ENCODE measurements at places on chromosomes 7 and 10.

DNA sequence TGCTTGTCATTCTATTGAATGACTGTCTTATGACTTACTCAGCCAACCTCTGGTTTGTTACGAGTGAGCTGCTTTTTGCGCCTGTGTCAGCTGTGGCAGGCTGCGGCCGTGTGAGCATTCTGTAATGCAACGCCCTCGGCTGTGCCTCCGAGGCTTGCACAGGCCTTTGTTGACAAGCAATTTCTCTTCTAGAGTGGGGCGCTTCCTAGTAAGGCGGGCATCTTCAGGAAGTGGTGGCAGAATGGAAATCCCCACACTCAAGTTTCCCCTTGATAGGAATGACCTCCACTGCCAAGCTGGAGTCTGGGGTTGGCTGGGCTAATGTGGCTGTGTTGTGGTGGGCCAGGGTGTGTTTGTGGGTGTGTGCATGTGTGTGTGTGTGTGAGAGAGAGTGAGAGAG is 20.2 kb upstream of the TMEM178B start:
- DNase-seq: no peak
- no peak overlapping the region for H3K4me3 ChIP-seq
- H3K27me3 ChIP-seq: peaks cover 35% of the 10 kb centered on the region
- H3K4me1 ChIP-seq: no peaks in the 10 kb centered on the region

DNA sequence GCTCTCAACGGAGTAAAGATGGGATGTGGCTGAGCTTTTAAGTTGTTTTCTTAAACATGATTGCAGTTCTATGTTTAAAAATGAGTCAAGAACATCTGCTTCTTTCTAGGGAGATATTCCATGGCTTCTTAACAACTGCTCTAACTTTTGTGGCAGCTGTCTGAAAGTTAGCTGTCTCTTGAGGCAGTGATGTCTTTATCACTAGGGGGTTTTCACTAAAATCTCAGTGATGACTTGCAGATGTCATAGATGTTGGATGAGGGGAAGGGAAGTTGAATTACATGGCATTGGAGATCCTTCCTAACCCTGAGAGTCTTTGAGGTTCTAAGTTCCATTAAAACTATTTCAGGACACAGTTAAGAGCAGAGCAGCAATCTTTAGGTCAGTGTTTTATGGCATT is 43.5 kb downstream of the PRKG1 start:
- no peak for DNase-seq
- no peaks in the 10 kb centered on the region for H3K27me3 ChIP-seq
- H3K27ac ChIP-seq: peak overlapping the region; percentile 6

- H3K27ac ChIP-seq: no peak overlapping the region
- H3K36me3 ChIP-seq: no peaks in the 10 kb centered on the region
- H3K4me1 ChIP-seq: peaks cover 35% of the 10 kb centered on the region
- H3K4me3 ChIP-seq: no peak overlapping the region
- DNase-seq: no peak
These were observed 14.8 kb upstream of the GSAP start for GRCh38 chr7:77430927-77431326.

DNA sequence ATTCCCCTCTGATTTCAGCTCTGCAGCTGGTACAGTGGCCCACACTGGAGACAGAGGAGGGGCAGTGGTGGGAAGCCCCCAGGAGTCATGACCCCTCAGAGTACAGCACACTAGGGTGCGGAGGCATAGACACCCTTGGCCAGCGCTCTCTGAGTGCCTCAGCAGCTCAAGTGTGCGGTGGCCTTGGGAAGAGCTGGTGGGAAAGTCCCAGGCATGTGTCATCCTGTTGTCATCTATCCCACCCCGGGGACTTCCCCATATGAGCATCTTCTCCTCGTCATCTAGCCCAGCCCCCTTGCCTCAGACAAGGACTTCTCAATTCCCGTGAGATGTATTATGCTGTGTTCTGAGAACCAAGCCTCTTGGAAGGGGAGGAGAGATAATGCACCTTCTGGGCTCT is 15.6 kb upstream of the PPIF start:
- H3K36me3 ChIP-seq: no peaks in the 10 kb centered on the region
- no peak overlapping the region for H3K27ac ChIP-seq
- H3K4me1 ChIP-seq: no peaks in the 10 kb centered on the region
- H3K4me3 ChIP-seq: no peak overlapping the region

DNA sequence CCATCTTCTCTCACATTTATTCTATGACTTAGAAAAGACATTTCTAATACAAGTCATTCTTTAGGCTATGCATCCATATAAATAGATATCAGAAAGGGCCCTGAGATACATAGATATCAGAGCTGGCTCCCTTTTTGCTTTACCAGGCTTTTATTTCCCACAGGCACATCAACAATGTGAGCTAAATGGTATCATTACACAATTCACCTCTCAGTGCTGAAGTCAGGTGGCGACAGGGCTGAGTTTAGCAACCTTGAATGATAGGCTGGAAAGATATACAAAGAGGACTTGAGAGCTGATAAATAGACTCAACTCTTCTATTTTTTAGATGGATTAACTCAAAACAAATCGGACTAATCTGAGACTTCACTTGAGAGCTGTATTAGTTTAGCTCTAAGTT is 189.2 kb upstream of the COL1A2 start:
- no peaks in the 10 kb centered on the region for H3K4me1 ChIP-seq
- no peaks in the 10 kb centered on the region for H3K36me3 ChIP-seq
- no peaks in the 10 kb centered on the region for H3K27me3 ChIP-seq

DNA sequence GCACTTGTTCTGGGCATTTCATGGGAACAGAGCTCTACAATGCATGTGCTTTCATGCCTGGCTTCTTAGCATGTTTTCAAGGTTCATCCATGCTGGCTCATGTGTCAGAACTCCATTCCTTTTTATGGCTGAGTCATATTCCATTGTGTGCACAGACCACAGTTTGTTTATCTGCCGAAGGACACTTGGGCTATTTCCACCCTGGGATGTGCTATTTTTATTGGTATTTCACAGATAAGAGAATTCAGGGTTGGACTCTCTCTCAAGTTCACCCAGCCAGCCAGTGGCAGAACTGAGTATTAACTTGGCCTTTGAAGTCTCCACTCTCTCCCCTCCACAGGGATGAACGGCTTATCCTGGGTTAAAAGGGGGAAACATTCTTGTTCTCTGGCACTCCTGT is 190.7 kb upstream of the GPR26 start:
- no peak overlapping the region for H3K27ac ChIP-seq
- DNase-seq: no peak
- no peaks in the 10 kb centered on the region for H3K36me3 ChIP-seq
- no peak overlapping the region for H3K4me3 ChIP-seq

GRCh38 chr7:100745184-100745583 is 11.8 kb downstream of the ZAN start:
- H3K27me3 ChIP-seq: peaks cover 5% of the 10 kb centered on the region
- no peak overlapping the region for H3K4me3 ChIP-seq
- no peak overlapping the region for H3K27ac ChIP-seq
- H3K36me3 ChIP-seq: peaks cover 1% of the 10 kb centered on the region
- DNase-seq: no peak

DNA sequence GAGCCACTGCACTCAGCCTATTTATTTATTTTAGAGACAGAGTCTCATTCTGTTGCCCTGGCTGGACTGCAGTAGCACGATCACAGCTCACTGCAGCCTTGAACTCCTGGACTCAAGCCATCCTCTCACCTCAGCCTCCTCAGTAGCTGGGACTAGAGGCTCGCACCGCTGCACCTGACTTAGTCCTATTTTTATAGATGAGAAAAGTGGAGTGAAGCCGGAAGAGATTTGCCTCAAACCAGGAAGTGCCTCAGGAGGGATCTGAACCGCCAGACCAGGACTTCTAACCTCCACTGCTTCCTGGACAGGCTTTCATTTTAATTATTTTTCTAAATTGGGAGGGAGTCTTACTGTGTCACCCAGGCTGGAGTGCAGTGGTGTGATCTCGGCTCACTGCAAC is 17.5 kb upstream of the CLIP2 start:
- no peaks in the 10 kb centered on the region for H3K36me3 ChIP-seq
- H3K27ac ChIP-seq: peak overlapping the region; percentile 86
- DNase-seq: no peak
- no peaks in the 10 kb centered on the region for H3K27me3 ChIP-seq

DNA sequence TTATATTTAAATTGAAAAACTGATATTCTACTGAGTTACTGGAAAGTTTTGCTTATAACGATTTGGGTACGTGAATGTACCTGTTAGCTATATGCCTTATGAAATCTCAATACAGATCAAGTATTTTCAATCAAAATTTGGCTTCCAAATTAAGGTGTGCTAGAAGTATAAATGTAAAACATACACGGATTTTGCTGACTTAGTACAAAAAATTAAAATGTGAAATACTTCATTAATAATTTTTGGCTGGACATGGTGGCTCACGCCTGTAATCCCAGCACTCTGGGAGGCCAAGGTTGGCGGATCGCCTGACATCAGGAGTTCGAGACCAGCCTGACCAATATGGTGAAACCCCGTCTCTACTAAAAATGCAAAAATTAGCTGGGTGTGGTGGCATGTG is 11.7 kb downstream of the DNAJC1 start:
- H3K27ac ChIP-seq: no peak overlapping the region
- no peaks in the 10 kb centered on the region for H3K27me3 ChIP-seq
- H3K4me1 ChIP-seq: peaks cover 5% of the 10 kb centered on the region
- no peak overlapping the region for H3K4me3 ChIP-seq

- H3K36me3 ChIP-seq: no peaks in the 10 kb centered on the region
- no peaks in the 10 kb centered on the region for H3K27me3 ChIP-seq
- no peak for DNase-seq
These were observed 498.3 kb downstream of the CCSER2 start for GRCh38 chr10:84826704-84827103.

GRCh38 chr10:25522294-25522693 is 347.5 kb downstream of the GPR158 start:
- no peaks in the 10 kb centered on the region for H3K27me3 ChIP-seq
- no peak overlapping the region for H3K27ac ChIP-seq
- no peak overlapping the region for H3K4me3 ChIP-seq
- peaks cover 17% of the 10 kb centered on the region for H3K36me3 ChIP-seq
- no peaks in the 10 kb centered on the region for H3K4me1 ChIP-seq

DNA sequence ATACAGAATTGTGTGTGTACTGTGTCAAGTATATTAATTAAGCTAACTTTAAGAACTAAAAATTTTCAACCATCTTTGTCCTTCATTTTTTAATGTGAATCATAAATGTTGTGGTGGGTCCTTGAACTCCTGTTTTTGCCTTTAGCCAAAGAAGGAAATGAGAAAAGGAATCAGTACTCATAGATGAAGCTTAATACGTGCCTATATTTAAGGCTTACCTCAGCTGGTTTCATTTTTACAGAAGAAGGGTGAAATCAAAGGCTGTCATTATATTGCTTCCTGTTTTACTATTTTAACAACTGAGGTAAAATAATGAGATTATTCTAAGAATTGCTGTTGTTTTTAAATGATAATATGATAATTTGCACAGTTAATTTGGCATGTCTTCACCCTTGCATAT is 6.3 kb upstream of the SNX13 start:
- no peaks in the 10 kb centered on the region for H3K36me3 ChIP-seq
- peaks cover 4% of the 10 kb centered on the region for H3K27me3 ChIP-seq
- DNase-seq: no peak
- H3K4me1 ChIP-seq: peaks cover 12% of the 10 kb centered on the region
- no peak overlapping the region for H3K4me3 ChIP-seq

GRCh38 chr7:63054191-63054661 is 944.4 kb upstream of the ZNF722 start:
- no peak overlapping the region for H3K27ac ChIP-seq
- H3K4me3 ChIP-seq: no peak overlapping the region
- H3K27me3 ChIP-seq: no peaks in the 10 kb centered on the region
- peaks cover 7% of the 10 kb centered on the region for H3K36me3 ChIP-seq
- H3K4me1 ChIP-seq: no peaks in the 10 kb centered on the region

- no peaks in the 10 kb centered on the region for H3K27me3 ChIP-seq
- no peaks in the 10 kb centered on the region for H3K36me3 ChIP-seq
- DNase-seq: no peak
- H3K4me3 ChIP-seq: no peak overlapping the region
- peaks cover 7% of the 10 kb centered on the region for H3K4me1 ChIP-seq
These were observed 15.2 kb downstream of the SLC13A4 start for GRCh38 chr7:135712796-135713195.

GRCh38 chr7:11343818-11344413 is 370.2 kb downstream of the PHF14 start:
- no peaks in the 10 kb centered on the region for H3K36me3 ChIP-seq
- H3K4me3 ChIP-seq: peak overlapping the region; percentile 20
- no peaks in the 10 kb centered on the region for H3K27me3 ChIP-seq
- H3K27ac ChIP-seq: no peak overlapping the region
- no peak for DNase-seq

DNA sequence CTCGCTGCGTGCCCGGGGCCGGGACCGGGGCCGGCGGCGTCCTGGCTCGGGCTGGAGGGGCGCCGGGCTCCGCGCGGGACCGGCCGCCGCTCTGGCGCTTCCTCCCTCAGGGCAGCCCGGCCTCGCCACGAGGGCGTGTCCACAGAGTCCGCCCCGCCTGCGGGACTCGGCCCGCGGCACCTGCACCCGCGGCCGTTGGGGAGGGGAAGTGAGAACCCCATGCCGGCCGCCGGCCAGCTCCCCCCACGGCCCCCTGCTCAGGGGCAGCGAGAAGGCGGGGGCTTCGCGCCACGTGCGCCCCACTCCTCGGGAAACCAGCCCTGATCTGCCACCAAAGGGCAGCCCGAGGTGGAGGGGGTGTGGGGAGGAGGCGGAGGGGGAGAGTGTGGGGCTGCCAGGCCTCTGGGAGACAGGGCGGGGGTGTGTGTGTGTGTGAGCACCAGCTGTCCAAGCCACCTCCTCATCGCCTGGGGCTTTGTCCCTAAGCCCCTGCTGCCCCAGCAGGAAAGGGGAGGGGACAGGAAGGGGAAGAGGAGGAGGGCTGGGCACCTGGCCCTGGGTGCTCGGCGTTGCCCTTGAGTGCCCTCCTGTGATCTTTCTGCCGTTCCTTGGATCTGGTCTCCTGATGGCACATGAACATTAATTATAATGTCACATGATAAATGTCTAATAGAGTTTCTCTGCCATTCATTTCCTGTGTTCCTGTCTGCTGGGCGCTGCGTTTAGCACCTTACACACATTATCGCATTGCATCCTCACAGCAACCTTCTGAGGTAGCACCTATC is at the start of gene PIK3AP1:
Gene PIK3AP1, minus strand, starts transcription at position 93 of the 785 bp plus-strand sequence. CDS start 120 bp downstream, outside the sequence.
- no peaks in the 10 kb centered on the region for H3K36me3 ChIP-seq
- H3K4me1 ChIP-seq: peaks cover 7% of the 10 kb centered on the region
- peak; percentile 43 for DNase-seq

- no peak overlapping the region for H3K27ac ChIP-seq
- no peaks in the 10 kb centered on the region for H3K27me3 ChIP-seq
- no peak overlapping the region for H3K4me3 ChIP-seq
- no peaks in the 10 kb centered on the region for H3K36me3 ChIP-seq
- DNase-seq: no peak
- no peaks in the 10 kb centered on the region for H3K4me1 ChIP-seq
These were observed 455.5 kb downstream of the PHTF2 start for GRCh38 chr7:78253850-78254725.

DNA sequence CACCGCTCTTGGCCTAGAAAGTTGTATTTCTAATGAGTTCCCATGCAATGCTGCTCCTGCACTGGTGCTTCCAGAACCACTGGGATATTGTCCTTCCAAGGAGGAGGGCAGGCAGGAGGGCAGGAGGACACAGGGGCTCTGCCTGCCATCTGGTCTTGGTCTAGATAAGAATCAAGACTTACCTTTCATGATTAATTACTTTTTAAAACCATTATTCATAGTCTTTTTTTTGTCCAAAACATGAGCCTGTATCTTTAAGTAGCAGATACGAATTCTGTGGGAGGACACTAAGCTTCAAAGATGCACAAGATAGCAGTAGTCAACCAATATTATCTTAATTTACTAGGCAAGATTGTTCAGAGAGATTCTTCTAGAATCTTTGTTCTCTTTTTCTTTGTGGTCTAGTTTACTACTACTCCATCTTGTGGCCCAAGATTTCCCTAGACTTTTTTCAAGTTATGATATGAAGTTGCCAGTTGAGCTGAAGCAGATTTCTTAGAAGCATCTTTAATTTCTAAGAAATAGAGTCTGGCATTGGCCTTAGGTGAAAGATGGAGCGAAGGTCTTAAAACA is 57.6 kb downstream of the RBM33 start:
- no peak for DNase-seq
- no peak overlapping the region for H3K27ac ChIP-seq
- no peaks in the 10 kb centered on the region for H3K27me3 ChIP-seq
- peaks cover 24% of the 10 kb centered on the region for H3K36me3 ChIP-seq

Measured in mesothelial cell of epicardium (in vitro differentiated cells).